ENCODE measurements at places on chromosomes 3 and 15.

GRCh38 chr15:64152507-64153387, 1.2 kb downstream of the SNX22 start:
- DNase-seq = peak; percentile 17

- peak; percentile 90 for DNase-seq
Observed at GRCh38 chr3:192566706-192567290, 160.5 kb downstream of the FGF12 start.

- DNase-seq = no peak
Observed at GRCh38 chr3:65666448-65667091, 372.1 kb downstream of the MAGI1 start.

DNA sequence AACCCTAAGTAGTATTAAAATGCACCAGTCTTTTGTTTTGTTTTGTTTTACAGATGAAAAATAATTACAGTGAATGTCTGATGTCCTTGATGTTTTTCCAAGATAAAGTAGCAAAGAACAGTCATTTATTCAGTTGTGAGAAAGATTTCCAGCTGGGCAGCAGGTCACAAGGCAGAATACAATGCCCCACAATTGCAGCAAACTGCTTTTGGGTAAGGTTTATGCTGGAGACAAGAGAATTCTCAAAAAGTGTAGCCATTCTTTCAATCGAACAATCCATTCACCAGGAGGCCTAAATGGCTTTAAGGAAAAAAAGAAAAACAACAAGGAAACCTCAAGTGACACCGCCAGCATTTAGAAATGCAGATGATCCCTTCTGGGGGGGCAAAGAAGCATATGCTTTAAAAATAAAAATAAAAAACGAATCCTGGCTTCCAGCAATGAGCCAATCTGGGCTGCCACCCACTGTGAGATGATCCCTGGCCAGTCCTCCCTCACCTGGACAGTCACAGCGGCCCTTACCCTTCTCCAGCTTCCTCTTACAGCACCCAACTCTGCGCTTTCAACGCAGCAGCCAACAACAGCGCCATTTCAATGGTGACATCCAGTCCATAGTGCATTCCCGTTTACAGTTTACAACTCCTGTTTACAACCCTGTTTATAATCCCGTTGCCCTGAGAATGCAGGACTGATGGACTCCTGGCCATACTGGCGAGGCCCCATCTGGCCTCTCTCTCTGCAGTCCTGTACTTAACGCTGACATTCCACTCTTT, 25.7 kb upstream of the WNT5A start:
- DNase-seq = no peak

DNA sequence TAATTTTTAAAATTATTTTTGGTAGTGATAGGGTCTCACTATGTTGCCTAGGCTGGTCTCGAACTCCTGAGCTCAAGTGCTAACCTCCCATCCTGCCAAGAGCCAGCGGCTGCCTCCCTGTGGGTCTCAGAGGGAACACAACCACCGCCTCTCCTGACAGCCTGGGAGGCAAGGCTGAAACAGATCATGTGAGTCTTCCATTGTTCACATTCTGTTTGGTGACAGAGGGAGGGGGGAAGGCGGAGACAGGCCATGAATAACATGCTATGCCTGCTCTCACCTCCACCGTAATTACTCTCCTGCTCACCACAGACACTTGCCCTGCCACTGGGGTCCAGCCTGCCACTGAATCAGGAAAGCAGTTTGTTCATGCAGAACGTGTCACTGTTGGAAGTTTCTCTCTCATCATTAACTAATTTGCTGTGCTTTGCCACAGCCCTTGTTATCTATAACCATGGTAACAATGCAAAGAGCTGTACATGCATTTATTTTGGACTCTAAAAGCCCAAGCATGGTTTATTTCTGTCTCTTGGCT, 78.4 kb upstream of the RASGRF1 start:
- peak; percentile 78 for DNase-seq

DNA sequence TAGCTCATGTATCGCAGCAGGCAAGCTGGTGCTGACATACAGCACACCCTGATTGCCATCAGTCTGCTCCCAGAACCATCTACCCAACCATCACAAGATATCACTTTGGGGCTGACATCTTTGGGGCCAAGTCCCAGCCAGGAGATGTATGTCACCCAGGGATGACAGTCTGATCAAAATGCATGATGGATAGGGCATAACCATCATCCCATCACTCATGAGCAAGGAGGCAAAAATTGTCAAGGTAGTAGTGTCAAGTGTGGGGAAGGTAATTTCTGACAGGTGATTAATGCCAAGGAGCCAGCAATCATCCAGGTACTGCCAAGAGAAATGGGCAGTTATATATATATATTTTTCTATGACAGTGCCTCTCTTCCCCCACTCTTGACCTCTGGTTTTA, 277.4 kb downstream of the WDR72 start:
- DNase-seq = no peak

- DNase-seq = peak; percentile 26
Observed at GRCh38 chr3:8529738-8530525, 28.3 kb downstream of the LMCD1 start.

DNA sequence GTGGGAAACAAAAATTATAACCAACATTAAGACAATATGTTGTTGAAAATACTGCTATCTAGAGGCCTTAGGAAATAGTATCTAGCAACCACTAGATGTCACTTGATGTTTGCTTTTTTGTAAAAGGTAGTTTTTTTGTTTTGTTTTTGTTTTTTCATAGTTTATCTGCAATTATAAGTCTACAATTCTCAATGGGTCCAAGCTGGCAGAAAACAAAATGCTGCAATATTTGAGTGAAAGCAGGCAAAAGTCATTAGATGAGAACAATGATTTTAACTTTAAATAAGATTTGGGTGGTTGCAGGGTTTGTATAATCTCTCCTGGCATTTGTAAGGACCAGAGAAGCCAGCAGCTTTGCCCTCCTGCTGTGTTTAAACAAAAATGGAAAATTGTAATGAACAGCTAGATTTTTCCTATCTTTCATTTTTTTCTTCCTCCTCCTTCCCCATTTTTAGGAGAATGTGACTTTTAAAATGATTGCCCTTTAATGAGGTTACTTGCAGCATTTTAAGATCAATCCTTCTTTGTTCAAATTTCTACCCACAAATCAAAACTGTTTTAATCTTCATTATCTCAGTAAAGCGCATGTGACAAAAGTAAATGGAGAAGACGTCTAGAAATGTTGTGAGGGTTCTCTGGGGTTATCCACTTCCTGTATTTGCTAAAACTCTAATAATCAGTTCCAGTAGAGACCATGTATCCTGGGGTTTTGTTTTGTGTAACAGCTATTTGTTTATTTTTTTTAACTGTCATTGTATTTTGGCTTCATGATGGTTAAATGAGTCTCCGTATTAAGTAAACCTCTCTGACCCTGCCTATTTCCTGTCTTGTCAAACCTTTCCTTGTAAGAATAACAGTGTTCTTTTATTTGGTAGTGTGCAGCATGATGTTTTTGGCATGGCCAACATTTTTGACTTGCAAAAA, 27.3 kb downstream of the DUT start:
- DNase-seq = peak; percentile 44

DNA sequence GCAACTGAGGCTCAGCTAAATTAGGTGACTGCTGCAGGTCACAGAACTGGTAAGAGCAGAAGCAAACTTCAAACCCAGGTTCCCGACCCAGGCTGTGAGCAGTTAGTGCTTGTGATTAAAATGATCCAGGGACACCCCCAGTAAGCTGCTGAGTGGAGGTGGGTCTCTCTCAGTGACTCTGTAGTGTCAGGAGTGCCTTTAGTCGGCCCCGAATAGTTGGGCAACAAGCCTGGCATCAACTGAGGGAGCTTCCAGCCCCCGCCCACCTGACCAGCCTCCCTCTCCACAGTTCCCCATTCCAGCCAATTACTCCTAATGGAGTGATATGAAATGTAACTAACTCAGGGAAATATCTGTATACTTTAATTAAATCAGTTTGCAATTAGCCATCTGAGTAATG, 168.0 kb upstream of the SMAD3 start:
- DNase-seq = no peak

DNA sequence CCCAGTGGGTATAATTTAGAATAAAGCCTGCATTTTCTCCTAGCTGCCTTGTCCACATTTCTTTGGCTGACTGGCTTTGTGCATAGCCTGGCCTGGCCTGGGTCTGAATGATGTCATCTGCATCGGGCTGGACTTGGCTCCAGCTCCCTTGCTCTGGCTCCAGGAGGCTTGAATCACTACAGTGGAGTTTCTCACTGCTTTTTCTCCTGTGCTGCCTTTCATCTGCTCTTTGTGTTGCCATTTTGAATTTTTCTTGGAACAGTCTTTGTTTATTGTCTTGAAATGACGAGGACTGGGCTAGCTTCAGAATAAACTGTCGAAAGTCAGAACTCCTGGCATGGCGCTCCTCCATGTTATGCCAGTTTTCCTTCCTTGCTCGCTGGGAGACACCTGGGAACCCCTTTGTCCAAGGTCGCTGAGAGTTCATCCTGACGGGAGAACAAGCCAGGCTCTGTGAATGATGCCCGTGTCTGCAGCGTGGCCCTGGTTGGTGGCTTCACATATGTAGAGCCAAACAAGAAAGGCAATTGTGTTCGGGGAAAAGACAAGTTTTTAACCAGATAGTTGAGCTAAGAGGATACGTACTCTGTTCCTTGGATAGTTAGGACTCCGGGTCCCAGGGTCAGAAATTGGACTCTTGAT, 258.9 kb downstream of the PDZRN3 start:
- DNase-seq = peak; percentile 62

DNA sequence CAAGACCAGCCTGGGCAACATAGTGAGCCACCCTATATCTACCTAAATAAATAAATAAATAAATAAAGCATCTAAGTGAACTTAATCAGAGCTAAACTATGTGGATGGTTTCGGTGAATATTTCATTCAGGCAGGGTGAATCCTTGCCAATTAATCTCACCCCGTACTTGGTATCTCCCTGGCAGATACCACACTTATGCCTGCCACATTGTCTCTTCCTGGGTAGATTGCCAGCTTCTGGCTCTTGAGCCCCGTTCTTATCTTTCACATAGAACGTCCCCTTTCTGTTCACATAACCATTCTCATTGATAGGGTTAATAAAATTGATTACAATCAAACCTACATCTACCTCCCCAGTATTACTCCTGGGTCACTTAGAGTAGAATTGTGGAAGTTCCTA, 7.0 kb downstream of the SNAP23 start:
- no peak for DNase-seq

DNA sequence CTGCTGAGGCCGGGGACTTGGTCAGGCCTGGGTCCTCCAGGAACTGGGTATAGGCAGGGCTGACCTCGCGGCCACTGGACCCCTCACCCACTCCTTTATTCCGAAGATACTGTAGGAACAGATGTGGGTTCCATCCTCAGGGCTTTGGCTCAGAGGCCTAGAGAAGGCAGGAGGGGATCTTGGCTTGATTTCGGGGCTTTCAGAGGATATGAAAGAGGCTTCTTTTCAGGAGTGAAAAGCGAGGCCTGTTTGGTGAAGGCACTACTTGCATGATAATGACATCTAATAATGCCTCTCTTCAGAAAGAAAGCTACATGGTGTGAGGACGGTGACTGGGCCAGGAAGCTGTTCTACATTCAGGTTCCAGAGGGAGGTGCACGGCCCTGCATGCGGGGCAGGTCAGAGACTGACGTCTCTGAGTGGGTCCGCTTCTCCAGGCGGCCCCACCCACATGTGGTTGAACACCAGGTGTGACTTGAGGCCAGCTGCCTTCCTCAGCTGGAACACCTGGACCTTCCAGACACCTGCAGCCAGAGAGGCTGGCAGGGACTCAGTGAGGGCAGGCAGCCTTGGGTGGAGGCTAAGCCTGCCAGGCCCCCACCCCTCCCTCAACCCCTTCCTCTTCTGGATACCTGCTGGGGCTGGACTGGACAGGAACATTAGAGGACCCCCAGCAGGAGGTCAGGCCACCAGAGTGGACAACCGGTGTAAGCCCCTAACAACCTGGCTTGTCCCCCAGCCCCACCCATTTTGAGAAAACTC, 31.1 kb upstream of the HHATL start:
- peak; percentile 53 for DNase-seq

- no peak for DNase-seq
Observed at GRCh38 chr3:112394003-112394640, 61.2 kb downstream of the CD200 start.

GRCh38 chr3:59006634-59007517, 42.9 kb downstream of the CFAP20DC start:
- no peak for DNase-seq

DNA sequence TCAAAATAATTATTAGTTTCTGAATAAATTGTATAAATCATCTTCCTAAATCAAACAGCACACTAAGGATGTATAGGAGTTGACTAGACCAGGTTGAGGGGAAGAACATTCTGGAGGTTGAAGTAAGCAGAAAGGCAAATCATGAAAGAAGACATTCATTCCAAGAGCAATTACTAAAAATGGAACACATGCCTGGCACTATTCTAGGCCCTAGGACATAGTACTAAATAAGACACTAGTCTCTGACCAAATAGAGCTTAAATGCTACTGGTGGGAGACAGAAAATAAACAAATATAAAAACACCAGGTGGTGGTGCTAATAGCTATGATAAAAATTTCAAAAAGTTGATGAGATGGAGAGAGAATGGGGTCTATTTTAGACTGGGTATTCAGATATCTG, 190.1 kb downstream of the TBC1D5 start:
- DNase-seq = no peak

GRCh38 chr15:75123395-75123794, 78.3 kb upstream of the C15orf39 start:
- DNase-seq = no peak

DNA sequence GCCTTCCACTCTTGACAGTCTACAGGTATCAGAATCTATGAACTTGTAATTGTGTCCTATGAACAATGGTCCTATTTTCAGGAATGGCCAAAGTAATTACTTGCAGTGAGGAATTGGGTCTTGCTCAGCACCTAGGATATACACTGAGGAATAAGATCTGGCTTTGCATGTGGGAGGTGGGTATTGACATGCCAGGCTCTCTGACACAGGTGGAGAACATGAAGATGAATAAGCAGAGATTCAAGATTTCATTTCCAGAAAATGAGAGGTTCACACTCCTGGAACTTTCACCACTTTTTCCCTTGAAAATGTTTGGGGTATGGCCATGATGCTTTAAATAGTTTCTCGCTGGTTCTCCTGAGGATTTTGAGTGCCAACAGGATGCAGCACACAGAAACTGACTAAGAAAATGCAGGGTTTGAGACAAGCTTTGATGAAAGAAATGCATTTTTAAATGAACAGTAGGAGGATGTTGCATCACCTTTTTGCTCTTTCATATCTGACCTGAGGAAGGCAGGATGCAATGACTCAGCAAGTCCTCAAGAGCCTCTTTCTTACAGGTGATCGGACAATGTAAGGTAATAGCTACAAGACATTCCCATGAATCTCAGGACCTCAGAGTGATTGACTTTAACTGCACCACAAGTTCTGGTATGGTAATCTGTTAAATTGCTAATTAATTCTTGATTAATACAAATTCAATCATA, 3.7 kb downstream of the HRG start:
- no peak for DNase-seq

DNA sequence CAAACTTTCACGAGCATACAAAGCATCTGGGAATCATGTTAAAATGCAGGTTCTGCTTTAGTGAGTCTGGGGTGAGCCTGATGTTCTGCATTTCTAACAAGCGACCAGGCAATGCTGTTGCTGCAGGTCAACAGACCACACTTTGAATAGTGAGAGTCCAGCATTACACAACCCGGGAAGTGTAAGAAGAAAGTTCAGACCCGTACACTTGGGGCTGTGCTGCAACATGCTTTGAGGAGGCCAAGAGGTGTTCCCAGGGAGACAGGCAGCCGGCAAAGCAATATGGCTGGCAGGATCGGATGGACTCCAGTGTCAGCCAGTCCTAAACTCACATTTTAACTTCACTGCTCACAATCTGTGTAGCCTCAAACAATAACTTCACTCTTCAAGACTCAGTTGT, 134.2 kb downstream of the LIPC start:
- no peak for DNase-seq

GRCh38 chr15:55827204-55827603, 84.3 kb upstream of the PRTG start:
- DNase-seq = no peak
